ENCODE measurements at places on chromosomes 6 and 20.

DNA sequence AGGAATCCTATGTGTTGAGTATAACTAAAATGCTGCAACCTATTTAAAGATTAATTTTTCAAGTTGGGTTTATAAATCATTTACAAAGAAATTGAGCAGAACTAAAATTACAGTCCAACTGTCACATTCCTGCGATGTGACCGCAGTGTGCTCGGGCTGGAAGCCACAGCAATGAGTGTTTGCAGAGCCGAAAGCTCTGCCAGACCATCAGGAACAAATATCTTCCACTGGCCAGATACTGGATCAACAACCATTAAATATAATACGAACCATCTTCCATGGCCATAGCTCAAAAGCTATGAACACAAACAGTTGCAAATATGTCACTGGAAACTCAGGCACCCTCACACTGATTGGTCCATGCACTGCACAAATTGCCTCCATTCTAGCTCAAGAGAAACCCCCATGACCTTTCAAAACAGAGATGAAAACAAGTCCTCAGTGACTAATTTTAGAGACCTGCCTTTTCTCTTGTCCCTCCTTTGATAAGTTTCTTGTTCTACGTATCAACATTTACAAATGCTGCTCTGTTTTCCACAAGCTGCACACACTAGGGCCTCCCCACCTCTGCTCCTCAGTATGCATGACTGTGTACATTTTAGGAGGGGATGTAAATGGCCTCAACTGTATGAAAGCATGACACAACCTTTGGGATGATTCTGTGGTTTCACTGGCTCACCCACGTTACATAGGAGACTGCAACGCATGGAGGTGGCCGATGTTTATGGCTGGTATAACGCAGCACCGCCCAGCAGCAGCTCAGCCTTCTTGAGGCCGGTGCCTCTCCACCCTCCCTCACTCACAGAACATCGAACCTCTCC, 171.7 kb downstream of the WDR27 start:
- H3K36me3 ChIP-seq, result peaks cover 7% of the 10 kb centered on the region
- no peak overlapping the region for H3K4me3 ChIP-seq
- H3K27me3 ChIP-seq, result no peaks in the 10 kb centered on the region
- no peak for DNase-seq
- H3K4me1 ChIP-seq, result peaks cover 17% of the 10 kb centered on the region

- no peaks in the 10 kb centered on the region for H3K27me3 ChIP-seq
- H3K27ac ChIP-seq, result no peak overlapping the region
- DNase-seq, result no peak
- H3K4me3 ChIP-seq, result no peak overlapping the region
- H3K36me3 ChIP-seq, result no peaks in the 10 kb centered on the region
These were observed 251.2 kb downstream of the ZNF217 start for GRCh38 chr20:53342429-53342828.

DNA sequence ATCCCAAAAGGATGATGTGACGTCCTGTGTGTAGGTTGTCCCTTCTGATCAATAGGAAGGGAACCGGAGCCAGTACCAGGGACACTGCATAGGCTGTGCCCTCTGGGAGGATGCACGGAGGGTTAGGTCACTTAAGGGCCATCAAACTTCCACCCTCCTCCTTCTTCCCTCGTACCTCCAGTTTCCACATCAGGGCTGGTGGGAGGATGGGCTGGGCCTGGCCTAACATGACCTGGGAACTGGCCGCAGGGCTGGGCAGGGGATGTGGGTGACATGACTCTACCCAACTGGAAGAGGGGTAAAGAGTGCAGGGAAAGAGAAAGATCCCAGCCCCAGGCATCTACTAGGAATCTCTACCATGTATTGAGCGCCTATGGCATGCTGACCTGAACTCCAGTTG, 46.2 kb upstream of the MDGA1 start:
- no peaks in the 10 kb centered on the region for H3K4me1 ChIP-seq
- H3K27ac ChIP-seq, result no peak overlapping the region
- no peaks in the 10 kb centered on the region for H3K36me3 ChIP-seq
- H3K27me3 ChIP-seq, result peaks cover 9% of the 10 kb centered on the region
- DNase-seq, result no peak

DNA sequence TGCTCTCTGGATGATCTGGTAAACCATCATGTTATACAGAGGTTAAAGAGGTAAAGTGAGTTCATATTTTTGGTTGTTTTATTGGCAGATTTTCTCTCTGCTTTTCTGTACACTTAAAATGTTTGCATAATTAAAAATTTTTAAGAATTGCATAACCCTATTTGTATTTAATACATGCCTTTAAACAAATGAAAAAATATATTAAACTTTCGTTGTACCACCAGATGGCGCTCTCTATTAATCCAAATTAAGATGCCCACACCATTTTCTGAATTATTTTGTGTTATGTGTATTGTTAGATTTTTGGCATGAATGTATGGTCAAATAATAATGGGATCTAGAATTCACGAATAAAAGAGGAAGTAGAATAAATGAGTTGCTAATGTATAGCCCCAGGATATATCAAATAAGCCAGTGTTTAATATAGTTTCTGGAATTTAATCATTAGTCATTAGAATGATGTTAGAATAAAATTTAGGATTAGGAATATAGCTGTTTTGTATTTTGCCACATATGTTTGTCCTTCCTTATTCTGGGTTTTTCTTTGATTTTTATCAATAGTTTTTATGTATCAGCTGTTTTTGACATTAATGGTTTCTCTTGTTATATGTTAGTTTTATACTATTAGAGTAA, 38.9 kb downstream of the SMAP1 start:
- H3K27ac ChIP-seq, result no peak overlapping the region
- H3K36me3 ChIP-seq, result peaks cover under 1% of the 10 kb centered on the region
- no peak overlapping the region for H3K4me3 ChIP-seq
- H3K27me3 ChIP-seq, result no peaks in the 10 kb centered on the region

DNA sequence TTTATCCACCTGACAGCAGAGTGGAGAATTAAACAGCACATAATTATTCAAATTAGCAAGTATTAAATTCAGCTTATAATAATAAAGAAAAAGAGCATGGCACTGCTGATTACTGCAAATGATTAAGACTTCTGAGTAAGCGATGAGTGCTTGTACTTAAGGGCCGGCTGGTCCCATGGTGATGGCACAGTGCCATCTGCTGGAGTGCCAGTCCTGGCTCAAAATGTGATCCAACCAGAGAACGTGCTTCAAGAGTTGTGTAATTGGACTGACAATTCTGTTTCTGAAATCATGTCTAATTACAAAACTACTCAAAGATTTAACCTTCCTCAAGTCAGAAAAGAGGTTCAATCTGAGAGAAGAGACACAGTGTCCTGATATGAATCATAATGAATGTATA, 181.6 kb upstream of the RGS17 start:
- H3K27ac ChIP-seq, result no peak overlapping the region
- H3K27me3 ChIP-seq, result no peaks in the 10 kb centered on the region
- DNase-seq, result no peak
- H3K4me1 ChIP-seq, result no peaks in the 10 kb centered on the region

DNA sequence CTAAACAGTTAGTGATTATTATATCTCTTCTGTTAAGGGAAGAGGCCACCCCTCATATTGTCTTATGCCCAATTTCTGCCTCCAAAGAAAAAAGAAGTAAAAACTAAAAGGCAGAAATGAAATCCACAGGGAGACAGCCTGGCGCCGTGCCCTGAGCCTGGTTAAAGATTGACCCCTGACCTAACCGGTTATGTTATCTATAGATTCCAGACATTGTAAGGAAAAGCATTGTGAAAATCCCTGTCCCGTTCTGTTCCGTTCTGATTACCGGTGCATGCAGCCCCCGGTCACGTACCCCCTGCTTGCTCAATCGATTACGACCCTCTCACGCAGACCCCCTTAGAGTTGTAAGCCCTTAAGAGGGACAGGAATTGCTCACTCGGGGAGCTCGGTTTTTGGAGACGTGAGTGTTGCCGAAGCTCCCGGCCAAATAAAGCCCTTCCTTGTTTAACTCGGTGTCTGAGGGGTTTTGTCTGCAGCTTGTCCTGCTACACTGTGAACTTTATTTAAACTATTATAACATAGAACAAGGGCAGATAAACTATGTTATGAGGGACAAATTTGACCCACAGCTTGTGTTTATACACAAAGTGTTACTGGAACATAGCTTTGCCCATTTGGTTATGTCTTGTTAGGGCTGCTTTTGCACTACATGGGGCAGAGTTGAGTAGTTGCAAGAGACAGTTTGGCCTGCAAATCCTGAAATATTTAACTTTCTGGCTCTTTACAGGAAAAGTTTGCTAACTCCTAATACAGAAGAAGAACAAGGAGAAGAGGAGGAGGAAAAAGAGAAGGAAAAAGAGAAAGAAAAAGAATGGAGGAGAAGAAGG, 49.6 kb downstream of the CD24 start:
- no peak for DNase-seq
- no peaks in the 10 kb centered on the region for H3K36me3 ChIP-seq
- H3K4me3 ChIP-seq, result no peak overlapping the region
- H3K27ac ChIP-seq, result no peak overlapping the region
- no peaks in the 10 kb centered on the region for H3K4me1 ChIP-seq
- H3K27me3 ChIP-seq, result peaks cover 43% of the 10 kb centered on the region

- no peaks in the 10 kb centered on the region for H3K27me3 ChIP-seq
- no peak overlapping the region for H3K4me3 ChIP-seq
- no peaks in the 10 kb centered on the region for H3K36me3 ChIP-seq
- no peak for DNase-seq
These were observed 770.8 kb downstream of the EPHA7 start for GRCh38 chr6:92648364-92649086.

- peak overlapping the region; percentile 67 for H3K4me3 ChIP-seq
- peaks cover 98% of the 10 kb centered on the region for H3K27me3 ChIP-seq
- peaks cover 26% of the 10 kb centered on the region for H3K4me1 ChIP-seq
- DNase-seq, result peak; percentile 54
- H3K36me3 ChIP-seq, result no peaks in the 10 kb centered on the region
These were observed 27.1 kb downstream of the ULBP1 start for GRCh38 chr6:149990661-149991471.

GRCh38 chr6:140380427-140381218, 1006.2 kb upstream of the CITED2 start:
- no peak for DNase-seq
- peaks cover 1% of the 10 kb centered on the region for H3K27me3 ChIP-seq
- no peak overlapping the region for H3K4me3 ChIP-seq
- no peak overlapping the region for H3K27ac ChIP-seq

DNA sequence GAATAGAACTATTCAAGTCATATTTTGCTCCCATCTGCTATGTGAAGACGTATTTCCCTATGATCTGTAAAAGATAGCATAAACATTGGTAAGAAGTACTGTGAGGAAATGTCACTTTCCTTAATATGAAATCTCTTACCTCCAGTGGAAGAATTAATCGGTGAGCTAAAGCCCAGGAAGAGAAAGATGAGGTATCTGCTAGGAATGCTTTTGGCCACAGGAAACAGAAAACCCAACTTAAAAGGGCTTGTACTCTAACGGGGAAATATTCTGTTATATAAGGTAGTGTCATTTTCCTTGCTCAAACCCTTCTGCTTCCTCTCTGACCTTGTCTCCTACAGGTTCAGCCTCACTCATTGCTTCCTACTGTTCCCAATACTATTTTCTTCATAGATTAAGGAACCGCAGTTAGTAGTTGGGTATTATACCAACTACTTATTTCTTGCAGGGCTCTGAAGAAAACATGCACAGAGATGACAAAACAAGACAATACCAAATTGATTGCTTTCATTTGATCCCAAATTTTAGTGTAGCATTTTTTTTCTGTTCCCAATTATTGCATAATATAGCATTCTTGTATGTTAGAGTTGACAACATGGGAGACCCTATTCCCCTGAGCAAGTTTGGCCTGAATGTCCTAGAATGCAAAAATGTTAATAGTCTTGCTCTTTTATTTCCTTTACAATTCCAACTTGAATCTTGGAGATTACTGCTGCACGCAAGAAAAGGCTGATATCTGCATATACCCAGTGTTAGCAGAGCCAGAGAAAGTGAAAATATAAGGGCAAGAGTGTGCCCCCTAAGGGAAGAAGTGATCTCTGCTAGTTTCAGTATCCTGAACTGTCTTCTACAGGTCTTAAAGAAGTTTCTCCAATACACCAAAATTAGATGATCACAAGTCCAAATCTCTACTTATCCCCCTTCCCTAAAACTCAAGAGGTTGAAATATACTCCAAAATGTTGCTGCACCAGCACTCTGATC, 65.3 kb downstream of the AFG1L start:
- no peak overlapping the region for H3K27ac ChIP-seq
- H3K4me1 ChIP-seq, result peaks cover 6% of the 10 kb centered on the region
- no peaks in the 10 kb centered on the region for H3K27me3 ChIP-seq
- H3K4me3 ChIP-seq, result no peak overlapping the region
- peaks cover 19% of the 10 kb centered on the region for H3K36me3 ChIP-seq

DNA sequence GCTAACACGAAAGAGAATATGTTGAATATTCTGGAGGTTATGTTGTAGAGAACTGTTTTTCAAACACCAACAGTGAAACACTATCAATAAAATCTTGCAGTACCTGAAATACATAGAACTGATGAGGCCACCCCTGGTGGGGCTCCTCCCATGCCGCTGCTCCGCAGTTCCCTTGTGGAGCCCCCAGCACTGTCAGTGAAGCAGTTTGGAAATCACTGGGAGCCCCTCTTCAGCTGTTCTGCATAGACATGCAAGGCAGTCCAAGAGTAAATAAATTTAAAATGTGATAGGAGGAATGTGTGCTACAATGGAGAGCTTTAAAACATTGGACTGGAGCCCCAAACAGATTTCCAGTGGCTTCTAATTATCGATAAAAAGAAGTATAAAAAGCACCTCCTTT, 189.4 kb downstream of the FNDC1 start:
- peaks cover 18% of the 10 kb centered on the region for H3K27me3 ChIP-seq
- no peak overlapping the region for H3K4me3 ChIP-seq
- H3K27ac ChIP-seq, result no peak overlapping the region
- no peaks in the 10 kb centered on the region for H3K4me1 ChIP-seq

- no peak for DNase-seq
- no peaks in the 10 kb centered on the region for H3K36me3 ChIP-seq
- H3K27ac ChIP-seq, result peak overlapping the region; percentile 86
- peaks cover 7% of the 10 kb centered on the region for H3K27me3 ChIP-seq
- H3K4me1 ChIP-seq, result peaks cover 9% of the 10 kb centered on the region
These were observed 35.9 kb downstream of the ATP9A start for GRCh38 chr20:51732096-51732791.

DNA sequence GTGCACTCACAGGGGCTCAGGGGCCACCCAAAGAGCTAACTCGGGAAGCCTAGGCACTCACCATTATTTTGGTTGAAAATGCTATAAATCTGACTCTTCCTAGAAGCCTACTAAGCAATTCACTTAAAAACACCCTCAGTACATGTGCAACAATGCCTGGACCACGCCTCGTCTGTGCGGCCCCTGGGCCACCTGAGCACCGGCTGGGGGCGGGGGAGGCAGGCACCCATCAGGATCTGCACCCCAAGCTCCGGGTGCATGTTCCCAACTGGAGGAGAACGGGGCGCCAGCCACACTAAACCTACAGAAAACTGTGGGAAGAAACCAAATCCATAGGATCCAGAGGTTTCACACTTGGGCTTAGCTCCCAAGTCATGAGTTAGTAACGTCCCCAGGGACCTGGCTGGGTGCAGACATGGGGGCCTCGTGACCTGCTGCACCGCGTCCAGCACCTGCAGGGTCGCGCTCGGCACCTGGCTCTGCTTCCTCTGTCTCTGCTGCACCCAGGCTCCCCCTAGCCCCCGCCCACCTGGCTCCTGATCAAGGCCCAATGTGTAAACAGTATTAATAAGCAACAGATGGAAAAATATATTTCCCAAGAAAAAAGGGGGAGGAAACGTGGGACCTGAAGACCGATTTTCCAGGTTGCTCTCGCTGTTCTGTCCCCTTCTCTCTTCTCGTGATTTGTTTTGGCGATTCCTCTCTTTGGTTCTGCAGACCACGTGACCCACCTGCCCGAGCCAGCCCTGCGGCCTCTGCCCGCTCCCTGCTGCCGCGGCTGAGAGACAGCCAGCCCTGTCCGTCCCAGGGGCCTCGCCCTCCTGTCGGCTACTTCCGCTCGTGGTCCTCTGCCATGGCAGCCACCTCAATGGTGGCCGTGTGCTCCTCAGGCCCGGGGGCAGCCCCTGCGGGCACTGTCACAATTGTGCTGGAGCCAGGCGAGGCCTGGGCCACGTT, 15.5 kb upstream of the HELZ2 start:
- no peak overlapping the region for H3K4me3 ChIP-seq
- peaks cover 69% of the 10 kb centered on the region for H3K36me3 ChIP-seq
- peaks cover 4% of the 10 kb centered on the region for H3K4me1 ChIP-seq

All from activated T-cell treated with anti-CD3 and anti-CD28 coated beads, Interleukin-2, amount 50 U/mL, for 24 hours (primary cell).